ENCODE measurements at places on chromosomes 4 and X. TPM values are rescaled to one million over a fixed set of nuclear protein-coding genes. Genes with fewer than 3 reads are reported as not detected.

DNA sequence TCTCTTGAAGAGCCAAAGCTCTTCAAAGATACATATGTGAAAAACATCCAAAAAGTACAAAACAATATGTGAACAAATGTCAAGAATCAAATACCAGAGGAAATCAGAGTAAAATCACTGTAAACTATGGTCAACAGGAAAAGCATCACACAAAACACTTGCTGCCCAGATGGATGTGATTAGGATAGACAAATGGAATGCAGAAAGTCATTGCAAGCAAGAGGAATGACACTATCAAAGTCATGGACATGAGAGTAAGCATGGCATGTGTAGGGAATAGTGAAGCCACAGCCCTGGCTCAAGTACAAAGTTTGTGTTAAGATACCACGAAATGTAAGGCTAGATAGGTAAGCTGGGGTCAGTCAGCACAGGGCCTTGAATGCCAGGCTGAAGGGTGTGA is 37.7 kb downstream of the CLDN2 start:
- DNase-seq, result no peak

- DNase-seq, result no peak
These were observed 751 bp upstream of the DOK7 start for GRCh38 chr4:3462321-3462789.

DNA sequence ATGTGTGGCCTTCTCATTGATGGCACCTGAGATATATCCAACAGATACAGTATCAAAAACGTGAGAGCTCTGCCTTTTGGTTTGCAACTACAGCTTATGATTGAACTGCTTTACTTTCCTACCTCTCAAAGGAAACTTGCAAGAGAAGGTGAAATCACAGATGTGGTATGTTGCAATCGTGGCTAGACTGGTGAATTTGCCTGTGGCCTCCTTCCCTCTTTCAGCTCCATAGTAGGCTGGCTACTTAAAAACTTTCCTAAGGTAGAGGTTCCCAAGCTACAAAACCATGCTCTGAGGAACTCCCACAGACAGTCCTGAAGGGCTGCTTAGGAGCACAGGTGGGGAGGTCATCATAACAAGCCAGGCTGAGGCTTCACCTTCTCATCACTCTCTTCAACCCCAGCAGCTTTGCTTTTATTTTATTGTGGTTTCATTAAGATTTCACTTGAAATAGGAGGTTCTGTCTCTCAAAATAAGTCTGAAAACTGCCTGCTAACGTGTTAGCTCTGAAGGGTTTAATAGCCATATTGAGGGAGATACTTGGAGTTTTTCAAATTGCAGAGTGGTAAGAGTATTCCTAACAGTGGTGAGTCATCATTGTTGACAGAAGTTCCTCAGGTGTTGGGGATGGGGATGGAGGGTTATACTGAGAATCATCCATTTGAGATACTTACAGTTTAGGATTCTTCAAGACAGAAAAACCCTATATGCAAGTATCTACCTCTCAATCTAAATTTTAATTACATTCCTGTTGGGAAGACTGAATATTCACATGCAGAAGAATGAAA is 93.5 kb upstream of the UCP1 start:
- DNase-seq, result no peak

DNA sequence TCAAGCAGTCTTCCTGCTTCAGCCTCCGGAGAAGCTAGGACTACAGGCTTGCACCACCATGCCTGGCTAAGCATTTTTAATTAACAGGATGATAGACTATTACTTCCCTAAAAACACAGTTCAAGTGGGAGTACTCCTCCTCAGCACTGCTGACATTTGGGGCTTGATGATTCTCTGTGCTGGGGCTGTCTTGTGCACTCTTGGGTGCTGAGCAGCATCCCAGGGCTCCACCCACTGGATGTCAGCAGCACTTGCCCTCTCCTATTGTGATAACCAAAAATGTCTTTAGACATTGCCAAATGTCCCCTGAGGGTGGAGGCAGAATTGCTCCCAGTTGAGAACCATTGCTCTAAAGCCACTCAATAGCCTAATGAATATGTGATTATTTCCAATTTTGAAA is 60.4 kb downstream of the CLCN4 start:
- no peak for DNase-seq

DNA sequence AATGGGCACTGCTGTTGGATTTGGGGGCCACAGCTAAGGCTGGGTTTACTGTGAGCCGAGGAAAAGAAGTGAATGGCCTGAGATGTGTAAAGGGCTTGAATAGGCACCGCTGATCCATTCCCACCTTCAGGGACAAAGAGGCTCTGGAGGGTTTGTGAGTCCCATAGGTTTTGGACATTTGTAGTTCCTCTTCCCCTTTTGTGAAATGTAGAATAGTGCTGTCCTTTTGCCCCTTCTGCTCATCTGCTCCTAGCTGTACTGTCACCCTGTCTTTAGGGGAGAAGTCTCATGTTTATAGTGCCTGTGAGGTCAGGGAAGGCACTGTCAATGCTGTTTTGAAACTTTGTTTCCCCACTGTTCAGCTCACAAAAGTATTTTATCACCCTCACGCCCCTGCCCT is 26.4 kb upstream of the CLCN4 start:
- no peak for DNase-seq

- peak; percentile 55 for DNase-seq
These were observed 37.4 kb upstream of the SPON2 start for GRCh38 chr4:1209821-1210220.

IL3RA gene
- polyA plus RNA-seq, result not detected

GRCh38 chr4:30865691-30866090 is 145.5 kb downstream of the PCDH7 start:
- no peak for DNase-seq

RTL9 gene
- polyA plus RNA-seq, result 0.37 TPM

F8 gene
- polyA plus RNA-seq, result 1.8 TPM

PPM1K gene
- 9.6 TPM for polyA plus RNA-seq

AASDH gene
- 14.8 TPM for polyA plus RNA-seq
